ENCODE measurements at places on chromosomes 16 and 17.

- no peak for DNase-seq
Measured at GRCh38 chr17:16942141-16943031, 29.5 kb downstream of the TNFRSF13B start.

DNA sequence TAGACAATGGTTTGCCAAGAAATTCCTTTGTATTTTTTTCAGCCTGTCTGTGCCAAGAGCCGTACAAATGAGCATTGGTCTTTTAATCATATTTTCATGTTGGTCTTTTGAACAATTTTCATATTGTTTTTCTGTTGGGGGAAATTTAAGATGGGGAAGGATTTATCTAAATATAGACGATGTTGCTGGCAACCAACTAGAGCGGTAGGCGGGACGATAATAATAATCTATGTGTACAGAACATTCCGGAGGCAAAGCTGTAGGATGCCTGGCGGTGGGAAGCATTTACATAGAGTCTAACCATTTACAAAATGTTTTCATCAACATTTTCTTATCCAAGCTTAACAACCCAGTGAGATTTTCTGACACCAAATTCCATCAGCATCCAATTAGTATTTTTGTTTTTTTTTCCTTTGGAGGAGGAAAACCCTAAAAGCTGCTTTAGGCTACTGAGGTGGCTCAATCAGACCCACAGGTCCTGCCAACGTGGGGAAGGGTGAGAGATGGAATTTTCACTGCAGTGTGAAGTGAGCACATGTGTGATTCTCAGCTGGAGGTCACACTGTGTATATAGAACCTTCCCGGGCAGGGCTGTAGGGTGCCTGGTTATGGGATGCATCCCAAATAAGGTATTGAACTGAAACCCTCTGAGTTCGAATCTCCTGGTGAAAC is 11.7 kb upstream of the SEC14L1 start:
- no peak for DNase-seq

GRCh38 chr17:40122136-40122998 is 596 bp downstream of the MSL1 start:
- no peak for DNase-seq

DNA sequence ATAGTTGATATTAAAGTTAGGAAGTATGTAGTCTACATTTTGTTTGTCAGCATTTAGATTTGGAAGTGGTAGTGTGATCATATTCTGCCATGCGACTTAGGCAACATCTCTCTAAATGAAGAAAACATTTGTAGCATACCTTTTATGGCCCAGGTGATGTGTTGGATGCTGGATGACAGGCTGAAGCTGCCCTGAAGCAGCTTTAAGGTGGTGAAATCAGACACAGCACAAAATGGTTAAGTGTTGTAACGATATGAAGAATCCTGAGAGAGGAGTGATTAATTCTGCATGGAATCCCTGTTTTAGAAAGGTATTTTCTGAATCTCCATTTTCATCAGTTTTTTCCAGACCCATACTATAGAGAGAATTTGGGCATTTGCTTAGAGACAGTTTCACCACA is 28.3 kb downstream of the AATF start:
- no peak for DNase-seq

DNA sequence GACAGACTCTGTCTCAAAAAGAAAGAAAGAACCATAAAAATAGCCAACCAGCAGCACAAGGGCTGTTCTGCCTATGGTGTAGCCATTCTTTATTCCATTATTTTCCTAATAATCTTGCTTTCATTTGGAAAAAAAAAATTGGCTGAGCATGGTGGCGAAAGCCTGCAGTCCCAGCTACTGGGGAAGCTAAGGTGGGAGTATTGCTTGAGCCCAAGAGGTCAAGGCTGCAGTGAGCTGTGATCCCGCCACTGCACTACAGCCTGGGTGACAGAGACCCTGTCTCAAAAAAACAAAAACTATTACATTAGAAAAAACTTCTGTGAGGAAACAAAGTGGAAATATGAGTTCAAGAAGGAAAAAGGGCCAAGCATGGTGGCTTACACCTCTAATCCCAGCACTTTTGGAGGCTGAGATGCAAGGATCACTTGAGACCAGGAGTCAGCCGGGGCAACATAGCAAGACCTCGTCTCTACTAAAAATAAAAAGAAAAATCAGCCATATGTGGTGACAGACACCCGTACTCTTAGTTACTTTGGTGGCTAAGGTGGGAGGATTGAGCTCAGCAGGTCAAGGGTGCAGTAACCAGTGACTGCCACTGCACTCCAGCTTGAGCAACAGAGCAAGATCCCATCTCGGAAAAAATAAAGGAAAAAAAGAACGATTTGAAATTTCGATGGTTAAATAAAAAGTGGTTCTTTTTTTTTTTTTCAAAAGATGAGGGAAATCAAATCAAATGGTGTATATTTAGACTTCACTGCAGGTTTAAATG is 2.5 kb downstream of the DCAKD start:
- no peak for DNase-seq

- DNase-seq = no peak
Measured at GRCh38 chr17:64639516-64639915, 22.6 kb downstream of the SMURF2 start.

DNA sequence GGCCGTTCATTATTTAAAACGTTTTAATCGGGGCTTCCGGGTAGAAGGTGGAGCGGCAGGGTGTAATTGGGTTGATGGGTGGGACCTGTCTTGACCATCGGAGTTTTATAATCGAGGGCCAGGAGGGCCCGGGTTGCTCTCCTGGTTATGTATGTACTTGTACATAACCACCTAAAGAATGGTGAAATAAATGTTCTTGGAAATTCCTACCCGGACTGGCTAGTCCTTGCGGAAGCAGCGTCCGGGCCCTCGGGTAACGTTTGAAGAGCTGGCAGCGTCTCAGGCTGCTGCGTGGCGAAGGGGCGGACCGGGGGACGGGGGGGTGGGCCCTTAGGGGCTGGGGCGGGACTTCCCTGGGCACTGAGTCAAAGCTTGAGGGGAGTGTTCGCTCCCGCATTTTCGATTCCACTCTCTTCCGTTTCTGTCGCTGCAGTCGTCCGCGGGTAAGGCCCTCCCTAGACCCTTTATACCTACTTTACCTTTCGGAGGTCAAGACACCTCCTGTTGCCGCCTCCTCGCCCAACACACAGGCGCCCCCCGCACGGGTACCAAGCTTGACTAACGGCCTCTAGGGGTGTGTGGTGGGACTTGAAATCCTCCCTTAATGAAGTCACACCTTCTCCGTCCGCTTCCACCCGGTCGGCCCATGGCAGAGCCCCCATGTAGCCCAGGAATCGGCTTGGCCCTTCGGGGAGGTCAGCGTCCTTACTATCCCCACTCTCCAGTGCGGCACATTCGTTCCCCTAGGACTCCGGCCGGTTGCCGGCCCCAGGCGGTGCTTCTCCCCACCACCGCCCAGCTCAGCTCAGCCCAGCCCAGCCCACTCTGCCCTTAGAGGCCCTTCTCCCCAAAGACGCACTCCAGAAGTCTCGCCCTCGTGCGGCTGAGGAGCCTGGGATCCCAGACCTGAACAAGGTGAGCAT is at the start of gene TMEM106A:
TMEM106A (plus strand) TSS at position 396 of the 923 bp plus-strand sequence. CDS start 1,167 bp downstream, outside the sequence.
- DNase-seq = no peak

GRCh38 chr16:11632455-11632939 is 35.8 kb upstream of the SNN start:
- DNase-seq = no peak

DNA sequence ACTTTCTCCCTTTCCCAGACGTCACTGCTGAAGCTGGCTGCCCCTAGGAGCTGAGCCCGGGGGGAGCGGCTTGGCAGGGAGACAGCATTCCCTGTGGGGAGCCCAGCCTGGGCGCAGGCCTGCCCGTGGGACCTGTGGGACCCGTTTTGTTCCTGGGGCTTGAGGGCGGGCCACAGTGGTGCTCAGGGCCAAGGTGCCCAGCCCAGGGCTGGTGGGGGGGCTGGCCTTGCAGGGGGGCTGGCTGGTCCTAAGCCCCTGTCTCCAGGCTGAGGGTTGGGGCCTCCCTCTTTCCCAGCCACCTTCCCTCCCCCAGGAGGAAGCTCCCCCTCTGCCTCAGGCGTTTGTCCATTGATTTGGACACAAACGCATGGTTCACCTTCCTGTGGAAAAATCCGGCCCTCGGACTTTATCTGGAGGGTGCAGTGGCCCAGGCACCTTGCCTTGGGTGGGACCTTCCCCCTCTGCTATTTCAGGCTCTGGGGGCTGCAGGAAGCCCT is 4.4 kb downstream of the NHERF2 start:
- no peak for DNase-seq

- DNase-seq = no peak
Measured at GRCh38 chr16:89046491-89046890, 47.2 kb upstream of the ACSF3 start.

DNA sequence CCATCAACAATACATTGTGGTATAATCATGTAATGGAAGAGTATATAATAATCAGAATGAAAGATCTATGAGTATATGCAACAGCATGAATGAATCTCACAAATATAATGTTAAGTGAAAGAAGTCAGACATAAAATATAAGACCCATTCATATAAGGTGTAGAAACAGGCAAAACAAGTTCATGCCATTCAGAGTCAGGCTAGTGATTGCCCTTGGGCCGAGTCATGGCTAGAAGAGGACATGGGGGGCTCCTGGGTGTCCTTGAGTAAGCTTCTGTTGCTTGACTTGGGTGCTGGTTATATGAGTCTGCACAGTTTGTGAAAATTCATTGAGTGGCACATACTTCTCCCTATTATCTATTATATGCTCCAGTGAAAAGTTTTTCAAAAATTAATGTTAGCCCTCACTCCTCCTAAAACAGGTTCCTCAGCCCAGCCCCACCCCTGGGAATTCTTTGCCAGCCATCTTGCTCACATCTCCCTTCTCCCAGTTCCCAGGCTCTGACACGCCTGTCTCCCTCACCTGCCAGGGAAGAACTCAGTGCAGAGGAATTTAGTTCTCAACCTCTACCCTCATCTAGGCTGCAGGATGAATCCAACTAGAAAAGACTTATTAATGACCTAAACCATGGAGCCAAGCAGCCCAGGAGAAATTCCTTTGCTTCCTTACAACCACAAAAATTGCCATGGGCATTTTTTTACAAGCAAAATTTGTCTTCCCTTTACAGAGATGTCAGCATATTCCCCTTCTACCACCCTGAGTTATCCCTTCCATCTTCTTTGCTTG is 52.4 kb upstream of the NFAT5 start:
- no peak for DNase-seq

GRCh38 chr17:46770818-46771560 is 47.5 kb downstream of the WNT3 start:
- peak; percentile 20 for DNase-seq

GRCh38 chr16:70694088-70694867 is 8.4 kb upstream of the MTSS2 start:
- DNase-seq = no peak

DNA sequence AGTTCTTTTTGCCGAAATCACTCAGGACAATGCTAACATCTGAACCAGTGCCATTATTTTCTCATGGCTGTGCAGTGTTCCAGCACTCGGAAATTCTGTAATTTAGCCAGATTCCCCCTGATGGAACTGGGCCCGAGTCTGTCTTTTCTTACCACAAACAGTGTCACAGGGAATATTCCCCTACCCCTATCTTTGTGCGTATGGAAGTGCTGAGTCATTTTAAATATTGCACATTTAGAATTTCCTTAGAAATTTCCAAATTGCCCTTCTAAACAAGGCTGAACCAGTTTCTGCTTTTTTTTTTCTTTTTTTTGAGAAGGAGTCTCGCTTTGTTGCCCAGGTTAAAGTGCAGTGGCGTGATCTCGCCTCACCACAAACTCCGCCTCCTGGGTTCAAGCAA is 88.0 kb upstream of the CREBBP start:
- no peak for DNase-seq

GRCh38 chr17:57016764-57017116 is 38.8 kb downstream of the SCPEP1 start:
- no peak for DNase-seq

DNA sequence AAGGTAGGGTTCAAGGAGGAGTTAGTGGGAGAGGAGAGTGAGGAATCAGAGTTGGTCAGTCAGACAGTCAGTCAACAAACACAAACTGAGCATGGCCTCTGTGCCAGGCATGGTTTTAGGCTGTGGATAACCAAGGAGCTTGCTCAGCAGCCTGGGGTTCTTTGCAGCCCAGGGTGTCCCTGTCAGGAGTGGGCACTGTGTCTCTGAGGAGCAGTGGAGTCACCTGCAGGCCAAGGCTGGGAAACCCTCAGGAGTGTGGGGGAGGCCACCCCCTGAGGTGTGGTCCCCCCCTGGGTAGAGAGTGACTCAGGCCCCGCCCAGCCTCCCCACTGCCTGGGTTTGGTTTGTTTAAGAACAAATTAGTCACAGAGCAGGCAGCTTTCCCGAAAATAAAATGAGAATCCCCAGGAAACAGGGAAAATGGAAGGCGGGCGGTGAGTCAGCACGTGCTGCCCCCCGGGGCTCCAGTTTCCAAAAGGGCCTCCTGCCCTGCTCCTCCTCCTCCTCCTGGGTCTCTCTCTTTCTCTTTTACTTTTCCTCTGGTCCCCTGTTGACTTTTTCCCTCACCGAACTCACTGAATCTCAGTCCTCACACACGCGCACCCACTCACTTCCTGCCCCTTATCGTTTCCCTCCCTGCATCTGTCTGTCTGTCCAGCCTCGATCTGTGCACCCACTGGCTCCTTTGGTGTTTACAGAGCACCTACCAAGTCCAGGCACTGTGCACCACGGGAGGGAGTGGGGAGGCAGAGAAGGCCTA is 44.3 kb downstream of the SOCS3 start:
- no peak for DNase-seq

- no peak for DNase-seq
Measured at GRCh38 chr16:65662256-65662655, 540.4 kb upstream of the CDH11 start.

DNA sequence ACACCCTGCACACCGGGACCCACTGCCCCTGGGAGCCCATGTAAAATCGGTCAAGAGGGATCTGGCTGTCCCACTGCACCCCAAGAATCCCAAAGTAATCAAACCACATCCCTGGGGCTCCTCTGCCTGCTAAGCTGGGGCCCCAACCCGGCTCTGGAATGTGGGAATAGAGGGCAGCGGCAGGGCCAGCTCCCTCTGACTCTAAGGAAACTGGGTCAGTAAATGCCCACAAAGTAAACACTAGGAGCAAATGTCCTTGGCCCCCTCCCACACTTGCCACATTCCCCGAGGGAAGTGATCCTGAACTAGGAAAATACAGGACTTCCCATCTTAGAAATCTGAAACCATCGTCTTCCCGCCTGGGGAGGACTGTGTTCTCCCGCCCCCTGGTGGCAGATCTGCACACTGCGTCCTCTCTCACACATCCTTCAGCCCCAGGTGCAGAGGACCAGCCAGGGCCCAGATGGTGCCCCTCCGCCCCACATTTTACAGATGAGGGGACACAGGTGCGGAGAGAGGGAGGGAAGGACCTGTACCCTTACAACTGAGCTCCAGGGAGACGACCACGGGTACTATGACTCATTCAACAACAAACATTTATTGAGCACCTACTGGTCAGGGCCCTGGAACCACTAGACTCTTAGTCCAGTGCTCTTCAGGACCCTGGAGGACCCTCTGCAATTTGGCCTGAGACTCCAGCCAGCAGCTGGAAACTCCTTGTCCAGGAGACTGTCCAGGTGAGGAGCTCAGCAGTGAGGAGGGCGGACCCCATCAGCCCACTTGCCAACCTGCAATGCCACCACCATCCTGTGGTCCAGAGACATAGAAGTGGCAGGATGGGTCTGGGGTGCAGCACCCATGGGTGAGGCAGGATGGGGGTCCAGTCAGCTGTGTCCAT is 10.1 kb downstream of the P3H4 start:
- peak; percentile 55 for DNase-seq

- no peak for DNase-seq
Measured at GRCh38 chr16:24755201-24755874, 25.9 kb downstream of the TNRC6A start.

GRCh38 chr16:68902003-68902968 is 59.0 kb downstream of the TANGO6 start:
- peak; percentile 74 for DNase-seq
